NCI-H2029 (cell line): ENCODE measurements at places on chromosomes 1 and 21.

GRCh38 chr1:213201380-213202155, 150.5 kb downstream of the RPS6KC1 start:
- no peak for DNase-seq

GRCh38 chr1:102002057-102002456, 5.3 kb upstream of the OLFM3 start:
- no peak for DNase-seq

- no peak for DNase-seq
Observed at GRCh38 chr1:180588121-180588520, 29.4 kb downstream of the OVAAL start.

- no peak for DNase-seq
Observed at GRCh38 chr1:6546326-6546725, 8.0 kb downstream of the NOL9 start.

- no peak for DNase-seq
Observed at GRCh38 chr1:94580367-94581115, 39.0 kb upstream of the F3 start.

GRCh38 chr1:67053785-67054772, at the start of gene SLC35D1:
TSS of gene SLC35D1 (minus strand) at chr1:67054148. CDS start at chr1:67054013, 135 bp downstream.
- peak; percentile 58 for DNase-seq

- peak; percentile 37 for DNase-seq
Observed at GRCh38 chr1:9827558-9828185, 3.9 kb upstream of the CLSTN1 start.

GRCh38 chr1:157161901-157162300, 23.7 kb upstream of the ETV3 start:
- no peak for DNase-seq

DNA sequence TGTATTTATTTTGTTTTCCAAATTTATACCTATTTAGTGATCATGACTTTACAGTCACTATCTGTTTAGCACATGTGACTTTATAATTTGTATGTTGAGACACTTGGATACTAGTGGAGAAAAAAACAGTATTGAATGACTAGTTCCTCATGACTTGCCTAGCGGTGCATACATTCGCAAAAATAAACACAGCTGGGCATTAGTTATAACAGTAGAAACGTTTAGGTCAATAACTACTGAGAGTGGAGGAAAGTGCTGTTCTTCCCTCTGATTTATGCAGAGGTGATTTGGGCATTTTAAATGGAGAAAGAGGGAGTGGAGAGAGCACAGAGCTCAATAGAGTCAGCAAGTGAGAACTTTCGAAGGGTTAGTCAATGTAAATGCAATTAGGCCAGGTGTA, 1679.0 kb upstream of the B3GALT2 start:
- no peak for DNase-seq

GRCh38 chr1:89460325-89460724, 64.3 kb upstream of the LRRC8B start:
- no peak for DNase-seq

GRCh38 chr1:53504901-53505300, 45.7 kb downstream of the DMRTB1 start:
- DNase-seq: no peak

GRCh38 chr1:33350611-33351280, 29.8 kb upstream of the A3GALT2 start:
- no peak for DNase-seq

GRCh38 chr1:235851939-235852338, 14.8 kb downstream of the LYST start:
- DNase-seq: no peak

DNA sequence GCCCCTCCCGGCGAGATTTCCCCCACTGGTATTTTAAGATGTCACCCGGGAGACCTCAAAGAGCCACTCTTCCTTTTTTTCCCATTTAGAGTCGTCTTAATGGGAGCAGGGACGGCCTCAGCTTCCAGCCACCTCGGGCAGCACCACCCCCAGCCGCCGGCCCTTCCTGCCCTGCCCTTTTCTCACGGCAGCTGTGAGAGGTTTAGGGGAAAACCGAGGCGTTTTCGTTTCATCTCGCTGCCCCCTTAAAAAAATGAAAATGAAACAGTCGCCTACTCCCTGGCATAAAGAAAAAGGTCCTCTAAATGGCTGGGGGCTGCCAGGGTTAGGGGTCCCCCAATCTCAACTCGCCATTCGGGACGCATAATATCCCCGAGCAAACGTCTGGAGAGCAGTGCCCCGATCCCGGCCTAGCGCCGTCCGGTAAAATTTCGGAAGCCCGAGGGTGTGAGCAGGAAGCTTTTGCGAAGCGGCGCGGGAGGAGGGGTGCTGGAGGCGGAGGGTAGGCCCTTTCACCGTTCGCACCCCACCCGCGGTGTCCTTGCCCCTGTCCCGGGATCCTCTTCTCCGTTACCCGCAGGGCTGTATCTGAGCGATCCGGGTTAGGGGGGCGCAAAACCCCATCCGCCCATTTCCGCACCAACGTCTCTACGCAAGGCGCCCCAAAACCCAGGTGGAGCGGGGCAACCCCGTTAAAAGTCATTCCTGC, 1.2 kb downstream of the RUNX3 start:
- no peak for DNase-seq

GRCh38 chr1:153961421-153961820, 1.9 kb downstream of the SLC39A1 start:
- no peak for DNase-seq

- no peak for DNase-seq
Observed at GRCh38 chr1:33242652-33243051, 13.6 kb upstream of the ZNF362 start.

- no peak for DNase-seq
Observed at GRCh38 chr1:47382399-47382983, 33.6 kb upstream of the FOXE3 start.

- no peak for DNase-seq
Observed at GRCh38 chr21:18772404-18772803, 368.8 kb upstream of the TMPRSS15 start.

DNA sequence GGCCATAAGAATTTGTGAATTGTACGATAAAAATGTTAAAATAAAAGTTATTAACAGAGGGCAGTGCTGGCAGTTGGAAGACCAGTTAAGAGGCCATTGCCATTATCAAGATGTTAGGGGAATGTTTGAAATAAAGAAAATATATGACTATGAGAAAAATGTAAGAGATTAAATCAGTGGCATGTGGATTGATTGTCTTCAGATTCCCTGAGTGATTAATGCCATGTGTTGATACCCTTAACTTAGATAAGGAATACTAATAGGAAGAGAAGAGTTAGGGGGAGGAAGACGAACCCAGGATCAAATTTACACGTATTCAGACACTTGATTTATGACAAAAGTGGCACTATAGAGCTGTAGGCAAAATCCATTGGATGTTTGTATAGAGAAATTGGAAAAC, 155.8 kb downstream of the PIK3R3 start:
- no peak for DNase-seq

- peak; percentile 66 for DNase-seq
Observed at GRCh38 chr1:17979815-17980214, 127.8 kb upstream of the IGSF21 start.

GRCh38 chr1:24277420-24278169, 41.6 kb upstream of the GRHL3 start:
- no peak for DNase-seq

DNA sequence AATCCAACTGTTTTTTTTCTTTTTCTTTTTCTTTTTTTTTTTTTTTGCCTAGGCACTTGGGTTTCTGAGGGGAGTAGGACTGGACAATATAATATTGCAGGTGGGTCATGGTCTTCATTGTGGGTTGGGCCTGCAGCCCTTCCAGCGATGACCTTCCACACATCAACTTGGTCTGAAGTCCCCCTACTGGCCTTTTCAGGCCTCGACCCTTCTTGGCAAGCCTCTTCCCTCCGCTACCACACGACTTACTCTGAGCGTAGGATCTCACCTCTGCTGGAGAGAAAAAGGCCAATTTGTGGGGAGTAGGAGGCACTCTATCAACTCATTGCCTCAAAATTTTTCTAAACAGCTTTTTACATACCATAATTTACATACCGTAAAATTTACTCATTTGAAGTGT, 51.1 kb upstream of the GRIK3 start:
- no peak for DNase-seq

- no peak for DNase-seq
Observed at GRCh38 chr1:62011006-62011405, 183.6 kb upstream of the L1TD1 start.

DNA sequence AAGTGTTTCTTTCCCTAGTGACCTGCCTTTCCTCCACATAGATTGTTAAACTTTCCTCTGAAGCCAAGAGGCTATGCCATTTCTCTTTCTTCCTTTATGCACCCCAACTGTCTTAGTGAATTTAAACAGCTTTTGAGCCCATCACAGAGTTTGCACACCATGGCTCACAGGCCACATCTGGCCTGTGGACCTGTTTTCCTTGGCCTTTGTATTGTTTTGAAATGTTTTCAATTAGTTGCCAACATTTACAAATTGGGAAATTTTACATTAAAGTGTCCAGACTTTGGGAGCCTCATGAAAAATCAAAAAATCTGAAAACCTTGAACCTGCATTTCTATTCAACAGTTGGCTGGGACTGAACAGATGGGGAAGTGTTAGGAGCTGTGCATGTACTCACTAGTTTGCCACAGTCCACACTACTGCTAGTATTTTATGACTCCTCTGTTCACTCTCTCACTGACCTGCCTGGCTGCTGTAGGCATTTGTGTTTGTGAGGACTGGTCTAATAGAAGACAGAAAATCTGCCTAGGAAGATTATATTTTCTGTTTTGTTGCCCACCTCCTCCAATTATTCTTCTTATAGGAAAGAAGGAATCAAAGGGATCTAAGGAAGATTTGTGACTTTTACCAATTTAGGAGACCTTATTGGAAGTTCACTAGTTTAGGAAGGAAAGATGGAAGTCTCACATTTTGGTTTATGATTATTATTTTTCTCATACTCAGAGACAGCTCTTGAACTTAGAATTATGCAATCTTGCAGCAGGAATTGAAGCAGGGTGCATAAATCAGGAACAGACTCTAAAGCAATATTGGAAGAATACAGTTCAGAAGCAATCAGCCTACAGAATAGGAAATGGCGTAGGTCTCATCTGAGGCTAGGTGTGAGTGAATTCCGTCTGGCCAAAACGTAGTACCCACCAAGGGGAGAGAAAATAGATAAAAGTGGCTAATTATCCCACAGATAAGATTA, 134.7 kb downstream of the HLX start:
- DNase-seq: no peak

GRCh38 chr1:157117527-157118057, 18.0 kb upstream of the ETV3L start:
- no peak for DNase-seq

GRCh38 chr1:222629921-222630535, 12.1 kb downstream of the MIA3 start:
- DNase-seq: no peak

GRCh38 chr1:6509919-6510291, 18.4 kb upstream of the PLEKHG5 start:
- no peak for DNase-seq

- no peak for DNase-seq
Observed at GRCh38 chr1:19006837-19007271, 50.4 kb upstream of the IFFO2 start.

DNA sequence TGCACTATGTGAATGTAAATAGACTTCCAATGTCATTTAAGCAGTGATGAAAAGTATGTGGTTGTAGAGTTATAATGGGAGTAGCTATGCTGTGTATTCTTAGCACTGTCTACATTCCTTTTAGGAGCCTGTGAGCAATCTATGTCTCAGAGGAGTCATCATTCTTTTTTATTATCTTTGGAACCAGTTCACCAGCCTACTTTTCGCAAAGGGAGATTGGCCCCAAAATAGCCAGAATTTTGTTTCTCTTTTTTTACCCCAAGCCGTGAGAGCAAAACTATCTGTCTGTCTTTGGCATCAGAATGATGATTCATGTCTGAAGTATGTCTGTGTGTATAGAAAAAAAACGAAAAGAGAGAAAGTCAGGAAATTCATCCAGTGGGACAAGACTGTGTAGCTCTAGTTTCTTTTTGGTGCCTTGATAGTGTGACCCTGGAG, 44.2 kb downstream of the OSBPL9 start:
- no peak for DNase-seq

GRCh38 chr21:43611598-43612369, 47.5 kb downstream of the HSF2BP start:
- peak; percentile 34 for DNase-seq

- no peak for DNase-seq
Observed at GRCh38 chr1:150874455-150875196, 1.8 kb downstream of the ARNT start.

- no peak for DNase-seq
Observed at GRCh38 chr1:24149866-24150233, 6.9 kb upstream of the IL22RA1 start.
